ENCODE measurements at places on chromosomes 2 and 18.

- DNase-seq, result no peak
These were observed 16.9 kb downstream of the HS1BP3 start for GRCh38 chr2:20633794-20634506.

DNA sequence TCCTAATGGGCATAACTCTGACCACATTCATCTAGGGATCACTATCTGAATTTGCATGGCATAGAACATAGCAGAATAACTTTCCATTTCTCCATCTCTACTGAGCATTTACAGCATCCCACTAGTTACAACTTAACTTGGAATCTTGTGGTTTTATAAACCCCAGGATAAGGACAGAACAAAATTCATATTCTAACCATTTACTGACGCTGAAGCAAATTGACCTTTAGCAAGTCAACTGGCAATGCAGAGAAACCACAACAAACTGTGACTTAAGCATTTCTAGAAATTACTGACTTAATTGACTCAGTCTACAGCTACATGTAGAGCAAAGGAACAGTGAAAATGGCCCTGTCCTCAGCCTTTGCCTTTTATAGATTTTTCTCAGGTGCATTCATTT is 61.2 kb downstream of the DCC start:
- DNase-seq, result no peak

DNA sequence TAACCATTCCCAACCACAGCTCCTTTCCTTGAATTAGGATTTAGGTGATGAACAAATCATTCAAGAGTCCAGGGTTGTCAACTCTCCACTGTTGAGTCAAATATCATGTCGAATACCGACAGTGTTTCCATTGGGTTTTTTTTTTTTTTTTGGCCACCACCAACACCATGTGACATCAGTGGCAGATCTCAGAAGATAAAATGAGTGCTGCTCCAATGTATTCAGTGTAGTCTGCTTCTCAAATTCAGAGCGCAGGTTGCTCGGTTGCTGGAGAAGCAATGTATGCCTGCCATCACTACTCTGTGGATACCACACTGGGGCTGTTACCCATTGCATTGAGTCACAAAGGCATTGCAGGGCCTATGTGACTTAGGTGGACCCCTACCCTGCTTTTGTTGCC is 10.8 kb upstream of the ATL2 start:
- no peak for DNase-seq

DNA sequence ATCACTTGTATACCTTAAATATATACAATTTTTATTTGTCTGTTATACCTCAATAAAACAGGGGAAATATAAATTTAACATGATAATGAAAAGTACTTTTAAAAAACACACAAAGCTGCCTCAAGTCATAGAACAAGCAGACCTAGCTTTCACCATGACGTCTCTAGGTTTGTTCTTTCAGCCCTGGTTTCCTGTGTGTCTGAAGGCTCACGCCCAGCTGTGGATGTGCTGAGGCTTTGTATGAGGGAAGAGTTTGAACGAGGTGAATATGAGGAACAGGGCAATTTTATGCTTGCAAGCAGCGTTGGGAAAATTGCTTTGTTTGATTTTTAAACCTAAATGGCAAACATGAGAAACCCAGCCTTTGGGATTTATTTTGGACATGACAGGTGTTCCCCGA is 15.3 kb downstream of the SH3RF3 start:
- DNase-seq, result no peak

- DNase-seq, result no peak
These were observed 154.9 kb downstream of the MYO3B start for GRCh38 chr2:170332676-170333402.

All from stimulated activated CD4-positive, alpha-beta T cell treated with anti-CD3 and anti-CD28 coated beads, Interleukin-1b, Interleukin-23, amount 100 ng/mL, for 48 hours (primary cell).